ENCODE measurements at places on chromosomes 12 and 14. TPM values are rescaled to one million over a fixed set of nuclear protein-coding genes. Genes with fewer than 3 reads are reported as not detected.

Gene OR4E2
- not detected for total RNA-seq

DNA sequence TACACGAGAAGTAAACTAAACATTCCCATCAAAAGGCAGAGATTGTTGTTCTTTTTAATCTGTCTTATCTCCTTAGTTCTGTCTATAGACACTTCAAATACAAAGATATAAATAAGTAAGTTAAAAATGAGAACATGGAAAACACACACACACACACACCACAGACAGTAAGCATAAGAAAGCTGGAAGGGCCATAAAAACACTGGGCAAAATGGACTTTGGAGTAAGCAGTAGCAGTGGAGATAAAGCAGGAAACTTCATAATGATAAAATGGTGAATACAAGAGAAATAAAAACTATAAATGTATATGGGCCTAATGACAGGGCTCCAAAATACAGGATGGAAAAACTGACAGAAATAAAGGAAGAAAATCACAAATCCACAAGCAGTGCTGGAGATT, 32.6 kb downstream of the KICS2 start:
- DNase-seq, result no peak

Gene BATF
- 0.77 TPM for total RNA-seq

Gene FAM90A1
- 0.58 TPM for total RNA-seq

DNA sequence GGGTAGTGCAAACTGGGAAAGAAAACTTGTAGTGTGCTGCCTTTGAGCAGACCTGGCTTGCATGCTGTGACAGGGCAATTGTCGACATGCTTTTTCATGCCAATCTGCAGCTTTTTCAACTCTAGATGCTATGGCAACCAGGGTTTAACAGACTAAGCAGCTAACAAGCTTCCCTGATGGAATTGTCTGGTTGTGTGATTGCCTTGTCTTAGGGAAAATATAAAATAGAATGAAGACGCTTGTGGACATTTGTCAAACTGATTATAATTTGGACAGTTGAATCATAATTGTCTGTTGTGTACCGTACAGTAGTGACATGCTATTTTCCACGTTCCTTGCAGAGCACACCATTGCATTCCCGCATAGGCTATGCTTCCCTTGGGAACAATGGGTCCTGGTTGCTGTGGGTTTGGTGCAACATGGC, 113.0 kb downstream of the FOXG1 start:
- no peak for DNase-seq

DNA sequence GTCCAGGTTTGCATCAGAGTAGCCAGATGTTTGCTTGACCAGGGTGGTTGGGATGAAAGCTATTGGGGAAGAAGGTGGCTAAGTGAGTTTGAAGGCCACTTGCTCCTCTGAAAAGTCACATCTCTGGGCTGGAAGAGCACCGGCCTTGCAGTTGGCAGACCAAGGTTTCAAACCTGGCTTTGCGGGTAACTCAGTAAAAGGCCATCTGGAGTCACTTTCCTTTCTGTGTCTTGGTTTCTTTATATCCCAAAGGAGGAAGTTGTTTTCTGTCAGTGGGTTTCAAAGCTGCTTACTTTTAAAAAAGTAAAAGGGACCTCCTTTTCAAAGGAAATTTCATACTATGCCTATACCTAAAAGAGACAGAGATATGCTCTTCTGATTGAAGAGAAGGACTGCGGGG, 26.2 kb upstream of the CMA1 start:
- DNase-seq, result no peak

Gene KCNH3
- total RNA-seq, result not detected

- DNase-seq, result no peak
Measured at GRCh38 chr12:124622331-124622730, 54.9 kb upstream of the NCOR2 start.

Gene NEMP1
- total RNA-seq, result 3.2 TPM
